ENCODE measurements at places on chromosomes 1 and 21. TPM values are rescaled to one million over a fixed set of nuclear protein-coding genes. Genes with fewer than 3 reads are reported as not detected.

DCDC2B gene
- polyA plus RNA-seq = 2.6 TPM

ERICH3 gene
- 13.5 TPM for polyA plus RNA-seq

OR2L13 gene
- polyA plus RNA-seq = 6.4 TPM

IL19 gene
- polyA plus RNA-seq = not detected

SYF2 gene
- polyA plus RNA-seq = 52.0 TPM

RAVER2 gene
- 25.0 TPM for polyA plus RNA-seq

KCNA2 gene
- polyA plus RNA-seq = 22.8 TPM

- no peak for DNase-seq
Observed at GRCh38 chr1:7093297-7093696, 308.0 kb downstream of the CAMTA1 start.

DNA sequence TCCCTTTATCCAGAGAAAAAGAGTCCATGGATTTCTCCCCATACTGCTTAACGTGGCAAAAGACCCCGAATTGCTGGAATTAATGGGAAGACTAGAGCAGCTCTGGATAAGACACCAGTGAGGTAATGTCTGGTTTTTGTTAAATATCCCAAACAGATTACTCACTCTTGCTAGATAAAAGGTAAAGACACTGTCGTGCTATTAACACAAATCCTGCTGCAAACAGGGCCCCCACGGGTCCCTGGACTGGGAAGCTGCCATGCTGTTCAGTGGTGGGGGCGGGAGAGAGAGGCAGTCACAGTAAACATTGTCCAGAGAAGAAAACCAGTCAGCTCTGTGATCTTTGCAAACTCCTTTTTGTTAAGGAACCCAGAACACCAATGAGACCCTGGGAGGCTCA lies 15.2 kb upstream of the SRP9 start:
- no peak for DNase-seq

DNA sequence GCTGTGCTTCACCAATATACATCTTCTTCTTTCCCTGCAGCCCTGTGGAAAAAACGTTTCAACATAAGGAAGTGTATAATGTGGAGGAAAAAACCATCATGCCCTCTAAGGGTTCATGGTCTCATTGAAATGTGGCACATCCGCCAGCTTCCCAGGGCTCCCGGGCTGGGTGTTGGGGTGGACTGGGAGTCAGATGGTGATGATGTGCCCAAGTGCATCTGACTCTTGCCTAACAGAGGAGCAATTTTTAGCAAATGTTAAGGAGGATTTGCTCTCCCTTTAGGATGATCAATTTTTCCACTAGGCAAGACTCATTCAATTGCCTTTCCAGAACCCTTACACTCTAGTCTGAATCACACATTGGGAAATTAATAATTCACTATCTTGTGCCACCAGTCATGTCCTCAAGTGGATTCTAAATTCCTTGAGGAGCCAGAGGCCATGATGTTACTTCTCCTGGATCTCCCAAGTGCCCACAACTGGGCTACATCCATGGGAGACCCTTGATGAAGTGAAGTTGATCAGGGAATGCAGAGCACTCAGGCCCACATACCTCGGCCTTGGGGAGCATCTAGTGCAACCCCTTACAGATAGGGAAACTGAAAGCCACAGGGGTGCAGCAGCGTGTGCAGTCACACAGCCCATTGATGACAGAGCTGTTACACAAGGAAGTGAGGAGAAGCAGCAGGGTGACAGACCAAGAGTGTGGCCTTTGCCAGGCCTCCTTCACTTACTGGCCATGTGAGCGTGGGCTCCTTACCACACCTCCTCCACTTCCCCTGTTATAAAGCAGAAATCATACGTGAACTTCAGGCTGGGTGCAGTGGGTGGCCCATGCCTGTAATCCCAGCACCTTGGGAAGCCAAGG lies 100.0 kb upstream of the SLC44A3 start:
- DNase-seq = no peak

DNA sequence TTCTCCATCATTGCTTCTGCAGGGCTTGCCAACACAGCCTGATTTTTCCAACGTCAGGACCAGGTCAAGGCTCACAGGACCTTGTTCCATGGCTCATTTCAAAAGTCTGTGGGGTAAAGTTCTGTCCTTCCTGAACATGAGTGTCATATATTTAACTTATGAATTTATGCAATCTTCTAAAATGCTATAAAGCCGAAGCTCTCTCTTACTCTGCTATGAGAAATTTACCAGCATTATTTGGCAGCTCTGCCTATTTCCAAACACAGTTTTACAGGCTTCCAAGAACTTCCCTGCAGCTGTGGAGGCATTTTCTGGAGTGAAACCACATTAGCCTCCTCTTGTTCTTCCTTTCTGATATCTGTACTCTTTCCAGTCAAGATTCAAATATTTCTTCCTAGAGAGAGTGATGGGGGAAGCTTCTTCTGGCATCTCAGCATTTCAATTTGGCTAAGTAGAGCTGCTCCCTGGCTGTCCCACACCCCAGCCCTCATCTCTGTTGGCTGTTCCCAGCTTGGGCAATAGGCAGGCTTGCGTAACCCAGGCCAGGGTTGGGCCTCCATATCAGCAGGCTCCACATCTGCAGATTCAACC lies 15.6 kb upstream of the HMGCS2 start:
- no peak for DNase-seq

DNA sequence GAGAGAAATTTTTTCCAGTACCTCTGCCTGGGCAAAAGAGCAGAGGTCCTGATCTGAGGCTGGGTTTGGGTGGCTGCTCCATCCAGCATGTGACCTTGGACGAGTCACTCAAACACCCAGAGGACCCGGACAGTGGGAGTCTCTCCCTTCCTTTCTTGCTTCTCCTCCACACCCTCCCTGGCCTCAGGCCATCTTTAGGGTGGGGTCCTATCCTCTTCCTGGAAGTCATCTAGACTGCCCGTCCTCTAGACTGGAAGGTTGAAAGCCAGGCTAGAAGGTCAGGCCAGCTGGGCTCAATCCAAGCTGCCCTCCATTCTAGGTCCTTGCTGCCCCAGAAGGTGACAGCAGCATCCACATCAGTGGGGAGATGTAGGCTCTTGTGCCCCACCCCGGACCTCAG lies 599.5 kb downstream of the MATN1 start:
- no peak for DNase-seq

DNA sequence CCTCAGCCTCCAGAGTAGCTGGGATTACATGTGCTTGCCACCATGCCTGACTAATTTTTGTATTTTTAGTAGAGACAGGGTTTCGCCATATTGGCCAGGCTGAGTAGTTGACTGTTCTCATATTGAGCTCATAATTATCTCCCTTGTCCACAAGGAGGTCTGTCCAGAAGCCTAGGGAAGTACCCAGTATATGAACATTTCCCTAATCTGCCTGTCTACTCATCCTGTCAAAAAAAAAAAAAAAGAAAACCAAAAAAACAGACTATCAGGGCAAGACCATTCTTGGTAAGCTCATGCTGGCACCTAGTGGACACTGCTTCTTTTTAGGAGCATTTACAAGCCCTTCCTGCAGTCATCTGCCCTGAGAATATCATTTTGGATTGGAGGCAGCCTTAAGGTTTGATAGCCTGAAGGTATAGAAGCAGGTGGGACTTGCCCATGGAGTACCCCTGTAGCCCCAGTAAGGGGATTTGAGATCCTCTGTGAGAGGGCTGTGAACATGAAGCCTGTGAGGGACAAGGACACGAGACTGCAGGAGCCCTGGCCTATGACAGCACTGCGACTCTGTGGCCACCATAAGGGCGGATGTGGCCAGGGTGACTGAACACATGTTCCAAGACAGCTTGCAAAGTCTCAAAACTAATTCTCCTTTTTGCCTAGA lies 10.8 kb upstream of the DUSP12 start:
- no peak for DNase-seq

DNA sequence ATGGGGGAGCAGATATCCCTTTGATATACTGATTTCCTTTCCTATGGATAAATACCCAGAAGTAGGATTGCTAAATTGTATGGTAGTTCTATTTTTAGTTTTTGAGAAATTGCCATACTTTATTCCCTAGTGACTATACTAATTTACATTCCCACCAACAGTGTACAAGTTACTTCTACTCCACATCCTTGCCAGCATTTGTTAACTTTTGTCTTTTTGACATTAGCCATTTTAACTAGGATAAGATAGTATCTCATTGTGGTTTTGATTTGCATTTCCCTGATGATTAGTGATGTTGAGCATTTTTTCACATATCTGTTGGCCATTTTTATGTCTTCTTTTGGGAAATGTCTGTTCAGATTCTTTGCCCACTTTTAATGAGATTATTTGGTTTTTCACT lies 620.6 kb upstream of the CAMK1G start:
- no peak for DNase-seq

- no peak for DNase-seq
Observed at GRCh38 chr1:54623216-54624007, at the start of gene FAM151A. Gene FAM151A, minus strand, starts transcription at chr1:54623525. Its CDS starts 130 bp downstream, at chr1:54623395.

- no peak for DNase-seq
Observed at GRCh38 chr1:162856260-162856659, 4.7 kb downstream of the CCDC190 start.

DNA sequence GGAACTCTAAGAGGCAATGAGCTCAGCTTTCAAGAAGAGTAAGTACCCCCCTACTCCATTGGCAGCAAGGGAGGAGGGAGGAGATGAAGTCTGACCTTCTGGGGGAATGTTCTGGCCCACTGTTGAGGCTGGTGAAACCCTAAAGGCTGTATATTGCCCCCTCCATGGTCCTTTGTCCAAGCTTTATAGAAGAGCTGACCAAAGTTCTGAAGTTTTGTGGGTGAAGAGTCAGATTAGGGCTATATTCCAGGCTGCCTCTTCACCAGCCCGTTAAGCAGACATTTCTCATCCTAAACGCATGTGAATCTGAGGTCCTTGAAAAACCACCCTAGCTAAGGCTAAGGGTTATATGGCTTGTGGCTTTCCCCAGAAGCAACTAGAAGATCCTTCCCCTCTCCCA lies 1.4 kb downstream of the C1orf94 start:
- DNase-seq = no peak

GRCh38 chr1:184878002-184878401 lies 96.3 kb downstream of the NIBAN1 start:
- no peak for DNase-seq

- DNase-seq = no peak
Observed at GRCh38 chr1:4894566-4894965, 240.2 kb downstream of the AJAP1 start.

GRCh38 chr1:24400065-24400464 lies 13.5 kb downstream of the STPG1 start:
- no peak for DNase-seq

- DNase-seq = no peak
Observed at GRCh38 chr1:159786465-159786864, 5.7 kb downstream of the DUSP23 start.

DNA sequence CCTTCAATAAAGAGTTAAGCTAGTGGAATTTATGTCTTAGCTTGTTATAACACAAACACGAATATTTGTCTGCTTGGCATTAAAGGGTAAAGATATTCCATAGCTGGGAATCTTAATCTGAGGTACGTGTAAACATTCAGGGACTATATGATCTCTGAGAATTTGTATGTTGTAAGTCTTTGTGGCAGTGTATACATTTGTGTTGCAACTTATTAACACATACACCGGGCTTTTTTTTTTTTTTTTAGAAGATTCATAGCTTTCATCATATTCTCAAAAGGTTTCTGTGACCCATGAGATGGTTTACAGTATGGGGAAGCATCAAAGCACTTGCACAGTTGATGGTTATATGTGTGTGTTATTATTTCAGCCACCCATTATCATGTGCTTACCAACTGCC lies 3.0 kb downstream of the GGPS1 start:
- no peak for DNase-seq

DNA sequence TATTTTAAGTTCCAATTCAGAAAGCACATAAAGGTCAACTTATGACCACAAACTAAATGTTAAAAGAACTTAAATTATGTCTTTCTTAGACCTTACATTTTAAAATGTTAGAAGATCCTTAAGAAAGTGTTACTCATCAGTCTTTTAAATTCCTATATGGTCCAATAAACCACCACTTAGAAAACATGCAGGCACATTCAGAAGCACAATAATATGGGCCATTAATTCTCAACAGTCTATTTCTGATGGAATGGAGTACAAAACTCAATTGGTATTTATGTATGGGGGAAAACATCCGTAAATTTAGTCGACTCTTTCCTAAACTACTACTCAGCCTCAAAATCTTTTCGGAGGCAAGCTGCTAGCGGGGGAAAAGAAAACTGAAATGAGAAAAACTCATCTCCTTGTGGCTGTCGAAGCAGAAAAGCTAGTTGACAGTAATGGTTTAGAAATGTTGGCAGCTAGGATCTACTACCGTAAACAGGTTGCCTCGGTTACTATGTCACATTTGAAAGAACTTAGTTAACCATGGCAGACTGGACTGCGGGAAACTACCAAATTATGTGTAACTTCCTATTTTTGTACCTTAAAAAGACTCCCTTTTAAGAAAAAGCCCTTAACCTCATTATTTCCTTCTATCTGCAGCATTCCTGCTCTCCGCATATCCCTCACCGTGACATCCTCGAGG lies 1.0 kb downstream of the TRMT1L start:
- DNase-seq = peak; percentile 35

GRCh38 chr1:41649396-41650027 lies 165.0 kb upstream of the EDN2 start:
- DNase-seq = no peak

DNA sequence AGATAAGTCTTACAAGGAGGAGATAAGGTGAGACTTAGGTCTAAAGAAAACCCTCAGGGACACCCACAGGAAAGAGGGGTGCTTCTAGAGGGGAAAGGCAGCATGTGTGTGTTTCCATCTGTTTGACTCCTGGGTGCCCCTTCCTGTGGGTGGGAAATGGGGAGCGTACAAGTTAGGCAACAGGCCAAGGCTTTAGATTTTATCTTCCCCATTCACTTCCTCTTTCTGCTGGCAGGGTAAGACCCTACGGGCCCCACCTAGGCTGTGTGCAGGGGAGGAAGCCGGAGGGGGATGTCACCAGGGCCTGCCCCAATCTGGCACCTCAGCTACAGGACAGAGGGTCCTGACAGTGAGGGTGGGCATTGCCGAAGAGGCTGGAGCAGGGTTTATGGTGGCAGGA lies 2.5 kb upstream of the OLIG1 start:
- DNase-seq = no peak
